ENCODE measurements at places on chromosomes 12 and 14.

- no peak for DNase-seq
Measured at GRCh38 chr12:92444763-92445162, 258.0 kb upstream of the PLEKHG7 start.

- DNase-seq, result no peak
Measured at GRCh38 chr12:75460204-75460603, 20.4 kb upstream of the GLIPR1 start.

- no peak for DNase-seq
Measured at GRCh38 chr14:96578619-96579018, 76.4 kb downstream of the PAPOLA start.

DNA sequence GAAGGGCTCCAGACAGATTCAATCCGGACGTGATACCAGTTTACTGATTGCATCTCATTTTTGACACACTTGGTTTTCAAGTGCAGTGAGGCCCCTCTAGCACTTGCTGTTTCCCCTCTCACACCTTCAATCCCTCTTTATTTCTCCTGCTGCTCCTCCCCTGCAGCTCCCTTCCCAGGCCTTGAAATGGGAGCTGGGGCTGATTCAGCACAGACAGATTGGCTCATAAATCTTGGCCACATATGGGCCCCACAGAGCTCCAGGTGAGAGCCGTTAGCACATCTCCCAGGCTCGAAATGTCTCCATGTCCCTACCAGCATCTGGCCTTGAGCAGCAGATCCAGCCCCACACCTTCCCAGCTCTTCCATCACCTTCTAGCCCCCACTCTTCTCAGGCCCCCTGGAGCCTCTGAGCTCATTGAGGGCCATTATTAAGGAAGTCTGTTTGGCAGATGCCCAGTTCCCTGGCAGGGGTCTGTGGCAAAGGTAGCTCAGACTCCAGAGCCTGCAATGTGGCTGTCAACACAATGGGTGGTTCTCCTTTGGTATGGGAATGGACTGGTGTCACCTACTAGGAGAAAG lies 220.3 kb upstream of the FKBP4 start:
- DNase-seq, result no peak

DNA sequence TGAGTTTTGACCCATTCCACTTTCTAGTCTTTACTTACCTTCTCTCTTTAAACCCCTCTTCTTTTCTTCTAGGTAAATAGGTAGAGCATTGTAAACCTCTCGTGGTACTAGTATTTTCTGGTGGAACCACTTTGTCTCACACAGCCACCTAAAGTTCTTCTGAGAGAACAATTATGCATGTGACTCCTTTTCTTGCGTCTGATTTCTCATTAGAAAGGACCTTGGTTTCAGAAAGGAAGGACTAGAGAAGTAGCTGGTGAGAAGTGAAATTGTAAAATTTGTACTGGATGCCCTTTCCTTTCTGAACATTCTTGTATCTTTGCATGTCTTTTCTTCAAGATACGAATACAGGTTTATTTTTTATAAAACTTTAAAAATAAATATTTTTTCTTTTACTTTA lies 99.0 kb downstream of the NUBPL start:
- DNase-seq, result no peak

GRCh38 chr12:460261-461230 lies 807 bp downstream of the B4GALNT3 start:
- DNase-seq, result no peak

GRCh38 chr12:27754795-27755194 lies 25.2 kb upstream of the KLHL42 start:
- DNase-seq, result no peak

DNA sequence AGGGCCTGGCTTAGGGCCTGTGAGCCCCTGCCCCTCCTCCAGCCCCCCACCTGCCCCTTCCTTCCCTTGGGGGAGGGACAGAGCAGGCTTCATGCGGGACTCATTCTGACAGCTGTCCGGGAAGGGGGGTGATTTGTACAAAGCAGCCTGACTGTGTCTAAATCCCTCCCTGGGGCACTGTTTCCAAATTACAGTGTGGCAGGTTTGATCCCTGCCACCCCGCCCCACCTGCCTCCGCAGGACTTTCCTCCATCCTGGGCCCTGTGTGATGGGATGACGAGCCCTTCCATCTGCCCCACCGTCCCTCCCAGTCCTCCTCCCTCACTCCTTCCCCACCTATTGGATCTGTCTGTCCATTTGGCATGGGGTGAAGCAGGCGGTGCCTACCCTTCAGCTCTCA lies 363.9 kb downstream of the BCL11B start:
- no peak for DNase-seq

GRCh38 chr12:120090206-120090605 lies 26.3 kb downstream of the RAB35 start:
- no peak for DNase-seq

DNA sequence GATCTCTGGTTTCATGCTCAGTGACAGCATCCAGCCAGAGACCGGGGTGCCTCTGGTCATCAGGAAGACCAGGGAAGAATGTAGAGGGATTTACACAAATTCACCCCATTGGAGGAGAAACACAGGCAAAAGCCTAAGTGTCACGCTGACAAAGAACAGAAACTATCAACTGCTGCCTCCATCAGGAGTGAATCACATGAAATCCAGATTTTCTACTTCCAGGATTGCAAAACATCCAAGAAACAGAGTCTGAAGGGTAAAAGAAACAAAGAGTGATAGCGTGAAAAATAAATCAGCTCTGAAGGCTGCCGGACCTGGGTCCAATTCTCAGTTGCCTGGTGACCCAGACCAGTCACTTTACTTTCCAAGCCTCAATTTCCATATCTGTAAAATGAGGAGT lies 136.1 kb upstream of the MAP1LC3B2 start:
- no peak for DNase-seq

DNA sequence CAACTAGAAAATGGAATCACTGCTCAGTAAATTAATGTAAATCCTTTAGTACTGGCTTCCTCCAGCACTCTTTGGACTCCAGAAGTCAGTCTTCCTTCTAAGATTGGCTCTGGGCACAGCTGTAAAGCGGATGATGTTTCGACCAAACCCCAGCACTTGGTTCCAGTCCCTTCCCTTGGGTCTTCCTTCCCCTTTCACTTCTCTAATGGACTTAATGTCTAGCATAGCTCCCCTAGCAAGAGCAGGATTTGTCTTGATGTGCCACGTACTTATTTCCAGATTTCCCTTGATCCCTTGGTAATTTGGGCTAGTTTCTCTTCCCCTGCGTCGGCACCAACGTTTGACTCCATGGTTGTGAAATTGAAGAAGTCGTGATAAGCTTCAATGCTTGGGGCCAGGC lies 28.3 kb downstream of the C12orf75 start:
- no peak for DNase-seq

- DNase-seq, result no peak
Measured at GRCh38 chr12:79083181-79083580, 218.6 kb downstream of the SYT1 start.

DNA sequence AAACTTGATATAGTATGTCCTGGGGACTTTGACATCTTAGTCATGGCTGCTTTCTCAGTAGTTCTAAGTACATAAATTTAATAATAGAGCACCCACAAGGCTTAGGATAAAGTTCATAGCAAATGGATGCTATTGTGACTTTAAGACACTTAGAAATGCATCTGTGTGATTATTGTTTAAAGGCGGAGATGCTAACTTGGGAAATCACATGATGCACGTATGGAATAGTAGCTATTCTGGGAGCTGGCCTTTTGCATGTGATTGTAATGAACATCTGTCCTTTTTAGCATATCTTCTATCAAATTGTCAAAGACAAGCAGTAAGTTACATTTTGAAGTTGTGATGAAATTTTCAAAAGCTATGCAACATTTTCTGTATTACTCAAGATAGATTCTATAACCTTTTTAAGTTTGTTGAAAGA lies 46.7 kb upstream of the ATP2A2 start:
- DNase-seq, result no peak

DNA sequence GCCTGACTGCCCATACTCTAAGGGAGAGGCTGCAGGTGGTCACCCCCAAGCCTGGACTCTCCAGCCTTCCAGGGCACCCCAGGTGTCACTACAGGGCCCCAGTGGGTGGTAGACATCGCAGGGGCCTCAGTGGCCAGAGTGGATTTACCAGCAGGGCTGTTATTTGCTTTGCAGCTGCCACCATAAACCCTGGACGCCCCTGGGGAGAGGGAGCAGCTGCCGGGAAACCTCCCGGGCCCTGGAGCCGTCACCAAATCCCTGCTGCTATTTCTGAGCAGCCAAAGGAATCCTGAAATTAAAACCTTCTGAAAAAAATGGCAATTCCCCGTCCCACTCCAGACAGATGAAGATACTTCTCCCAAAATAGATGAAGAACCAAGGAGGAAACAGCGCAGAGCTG lies 13.9 kb downstream of the TMEM119 start:
- DNase-seq, result no peak

- DNase-seq, result no peak
Measured at GRCh38 chr12:40827683-40828592, 135.7 kb downstream of the CNTN1 start.

- DNase-seq, result no peak
Measured at GRCh38 chr14:100729982-100730381, 3.3 kb downstream of the DLK1 start.

- DNase-seq, result no peak
Measured at GRCh38 chr14:39258782-39259545, 25.2 kb downstream of the MIA2 start.

DNA sequence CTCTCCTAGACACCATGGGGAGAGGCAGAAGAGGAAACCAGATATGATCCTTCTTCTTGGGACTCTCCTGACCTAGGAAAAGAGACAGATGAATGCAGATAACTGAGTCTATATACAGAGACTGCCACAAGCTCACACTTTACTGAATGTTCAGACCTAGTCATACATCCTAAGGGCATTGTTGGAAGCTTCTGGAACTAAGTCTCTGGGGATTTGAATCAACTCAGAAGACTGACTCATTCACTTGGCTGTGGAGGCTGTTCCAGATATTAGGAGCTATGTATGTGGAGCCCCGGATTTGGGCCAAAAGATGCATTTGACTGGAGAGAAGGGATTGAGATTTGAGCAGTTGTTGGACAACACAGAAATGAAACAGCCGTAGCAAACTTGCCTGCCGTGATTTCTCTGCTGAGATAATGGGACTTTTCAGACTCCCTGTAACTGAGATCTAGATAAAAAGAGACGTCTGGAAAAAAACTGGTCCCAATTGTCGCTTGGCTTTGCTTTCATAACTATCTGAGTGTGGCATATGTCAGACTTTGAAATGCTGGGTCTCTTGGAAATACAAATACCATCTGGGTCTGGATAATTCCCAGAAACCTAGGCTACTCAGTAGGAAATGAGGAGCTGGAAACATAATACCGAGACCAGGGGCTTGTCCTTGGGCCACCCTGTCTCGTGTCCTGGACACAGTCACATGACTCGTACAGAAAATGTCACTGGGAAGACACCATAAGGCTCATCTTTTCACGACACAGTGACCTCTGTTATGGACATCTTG lies 396.8 kb downstream of the NUAK1 start:
- no peak for DNase-seq

DNA sequence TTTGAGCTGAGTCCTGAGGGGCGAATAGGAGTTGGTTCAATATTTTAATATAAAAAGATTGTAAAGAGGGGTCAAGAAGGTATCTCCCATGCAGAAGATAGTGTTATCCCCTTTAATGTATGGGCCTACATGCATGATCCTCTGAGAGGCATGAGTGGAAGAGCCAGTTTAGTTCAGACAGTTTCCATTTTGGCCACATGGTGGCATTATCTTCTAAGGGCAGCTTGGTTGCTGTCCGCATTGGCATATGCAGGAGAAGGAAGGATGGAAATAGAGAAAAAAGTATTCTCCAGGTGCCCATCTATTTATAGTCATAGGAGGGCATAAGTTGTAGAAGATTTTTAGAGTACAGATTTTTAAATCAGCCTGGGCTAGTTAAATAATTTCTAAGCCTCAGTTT lies 5.4 kb downstream of the SAMD4A start:
- no peak for DNase-seq

DNA sequence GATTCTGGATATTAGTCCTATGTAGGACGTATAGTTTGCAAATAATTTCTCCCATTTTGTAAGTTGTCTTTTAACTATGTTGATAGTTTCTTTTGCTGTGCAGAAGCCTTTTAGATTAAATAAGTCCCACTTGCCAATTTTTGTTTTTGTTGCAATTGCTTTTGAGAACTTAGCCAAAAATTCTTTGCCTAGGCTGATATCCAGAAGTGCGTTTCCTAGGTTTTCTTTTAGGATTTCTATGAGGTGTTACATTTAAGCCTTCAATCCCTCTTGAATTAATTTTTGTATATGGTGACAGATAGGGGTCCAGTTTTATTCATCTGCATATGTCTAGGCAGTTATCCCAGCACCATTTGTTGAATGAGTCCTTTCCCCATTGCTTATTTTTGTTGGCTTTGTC lies 264.4 kb upstream of the OR4E1 start:
- no peak for DNase-seq

Measured in activated CD8-positive, alpha-beta memory T cell treated with anti-CD3 and anti-CD28 coated beads for 4 hours (primary cell).